ENCODE measurements at places on chromosomes 5 and 9.

DNA sequence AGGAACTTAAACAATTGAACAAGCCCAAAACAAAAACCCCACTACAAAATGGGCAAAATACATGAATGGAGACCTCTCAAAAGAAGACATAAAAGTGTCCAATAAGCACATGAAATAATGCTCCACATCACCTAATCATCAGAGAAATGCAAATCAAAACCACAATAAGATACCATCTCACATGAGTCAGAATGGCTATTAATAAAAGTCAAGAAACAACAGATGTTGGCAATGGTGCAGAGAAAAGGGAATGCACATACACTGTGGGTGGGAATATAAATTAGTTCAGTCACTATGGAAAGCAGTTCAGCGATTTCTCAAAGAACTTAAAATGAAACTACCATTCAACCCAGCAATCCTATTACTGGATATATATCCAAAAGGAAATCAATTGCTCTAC is 337.4 kb upstream of the GRIA1 start:
- DNase-seq: no peak

GRCh38 chr5:32859211-32859641 is 148.1 kb downstream of the NPR3 start:
- no peak for DNase-seq

GRCh38 chr5:62585751-62586150 is 7.1 kb downstream of the LRRC70 start:
- no peak for DNase-seq

DNA sequence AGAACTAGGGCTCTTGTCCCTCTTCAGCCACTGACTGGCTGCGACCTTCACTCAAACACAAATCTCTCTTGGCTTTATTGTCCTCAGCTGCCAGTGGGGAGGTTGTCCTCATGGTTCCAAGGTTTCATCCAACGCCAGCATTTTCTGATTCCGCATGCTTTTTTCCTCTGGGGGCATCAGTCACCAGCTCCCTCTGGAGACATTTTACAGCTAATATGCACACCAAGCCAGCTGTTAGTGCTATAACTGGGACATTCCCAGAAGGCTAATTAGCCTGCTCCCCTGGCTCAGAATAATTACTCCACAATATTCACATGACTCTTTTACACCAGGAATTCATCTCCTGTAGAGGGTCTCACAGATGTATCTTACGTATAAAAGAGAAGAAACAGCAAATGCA is 193.6 kb upstream of the ANKRD55 start:
- no peak for DNase-seq

- no peak for DNase-seq
Observed at GRCh38 chr9:89026876-89027275, 35.6 kb downstream of the S1PR3 start.

GRCh38 chr9:23586906-23587305 is 239.1 kb downstream of the ELAVL2 start:
- DNase-seq: no peak

Data from stimulated activated CD8-positive, alpha-beta memory T cell treated with anti-CD3 and anti-CD28 coated beads, Interleukin-12 subunit alpha, Interleukin-12 subunit beta, amount 100 ng/mL, for 1 hour (primary cell).